Left renal cortex interstitium (tissue), 4 donors: ENCODE measurements at places on chromosomes 13 and 19.

GRCh38 chr19:51746731-51747130, 4.9 kb downstream of the FPR1 start:
- DNase-seq: no peak

DNA sequence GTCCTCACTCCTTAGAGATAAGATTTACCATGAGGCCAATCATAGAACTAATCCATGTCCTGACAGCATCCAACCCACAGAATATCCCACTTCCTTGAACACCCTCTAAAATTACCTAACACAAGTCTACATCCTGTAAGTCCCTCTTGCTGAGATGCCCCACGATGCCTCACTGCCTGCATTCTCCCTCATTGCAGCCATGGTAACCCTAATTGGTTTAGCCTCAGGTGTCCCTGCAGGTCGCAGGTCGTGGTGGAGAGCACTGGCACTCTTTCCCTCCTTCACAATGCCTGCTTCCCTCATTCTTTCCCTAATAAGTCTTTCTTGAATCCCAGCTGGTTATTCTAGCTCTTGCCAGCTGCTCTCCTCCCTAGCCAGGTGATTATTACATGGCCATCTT, 35.3 kb upstream of the MYO16 start:
- no peak for DNase-seq

DNA sequence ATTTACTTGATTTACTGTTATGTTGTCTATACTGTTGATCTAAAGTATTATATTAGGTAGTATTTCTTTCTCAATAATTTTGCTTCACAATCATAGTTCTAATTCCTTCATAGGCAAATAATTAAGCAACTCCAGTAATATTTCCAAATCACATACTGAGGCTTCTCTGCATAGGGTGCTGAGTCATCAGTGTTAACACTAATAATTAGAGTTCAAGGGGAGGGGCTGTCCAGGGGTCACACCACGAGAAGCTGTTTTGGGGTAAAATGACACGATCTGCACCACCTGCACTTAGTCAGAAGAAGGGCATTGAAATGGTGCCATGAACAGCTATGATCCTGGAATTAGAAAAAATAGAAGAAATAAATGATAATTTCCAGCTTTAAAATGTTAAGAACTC, 1230.9 kb upstream of the SLC10A2 start:
- no peak for DNase-seq

- DNase-seq: no peak
These were observed 1.2 kb downstream of the NUDT15 start for GRCh38 chr13:48038761-48039160.

DNA sequence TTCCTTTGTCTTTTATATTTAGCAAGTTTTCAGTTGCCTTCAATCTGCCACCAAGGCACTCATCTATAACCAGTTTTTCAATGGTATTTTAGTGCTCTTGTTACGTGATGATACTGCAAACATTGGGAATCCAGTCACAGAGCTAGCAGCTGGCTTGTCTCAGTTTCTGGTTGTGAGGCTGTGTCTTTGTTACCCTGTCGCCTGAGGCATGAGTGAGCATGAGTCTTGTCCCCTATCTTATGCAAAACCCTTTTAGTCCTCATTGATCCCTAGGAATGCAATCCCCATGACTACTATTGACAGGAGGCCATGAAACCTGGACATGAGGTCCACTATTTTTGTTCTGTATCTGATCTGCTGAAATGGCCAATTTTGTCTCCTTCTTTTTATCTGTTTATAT, 391.0 kb downstream of the LMO7 start:
- DNase-seq: no peak

DNA sequence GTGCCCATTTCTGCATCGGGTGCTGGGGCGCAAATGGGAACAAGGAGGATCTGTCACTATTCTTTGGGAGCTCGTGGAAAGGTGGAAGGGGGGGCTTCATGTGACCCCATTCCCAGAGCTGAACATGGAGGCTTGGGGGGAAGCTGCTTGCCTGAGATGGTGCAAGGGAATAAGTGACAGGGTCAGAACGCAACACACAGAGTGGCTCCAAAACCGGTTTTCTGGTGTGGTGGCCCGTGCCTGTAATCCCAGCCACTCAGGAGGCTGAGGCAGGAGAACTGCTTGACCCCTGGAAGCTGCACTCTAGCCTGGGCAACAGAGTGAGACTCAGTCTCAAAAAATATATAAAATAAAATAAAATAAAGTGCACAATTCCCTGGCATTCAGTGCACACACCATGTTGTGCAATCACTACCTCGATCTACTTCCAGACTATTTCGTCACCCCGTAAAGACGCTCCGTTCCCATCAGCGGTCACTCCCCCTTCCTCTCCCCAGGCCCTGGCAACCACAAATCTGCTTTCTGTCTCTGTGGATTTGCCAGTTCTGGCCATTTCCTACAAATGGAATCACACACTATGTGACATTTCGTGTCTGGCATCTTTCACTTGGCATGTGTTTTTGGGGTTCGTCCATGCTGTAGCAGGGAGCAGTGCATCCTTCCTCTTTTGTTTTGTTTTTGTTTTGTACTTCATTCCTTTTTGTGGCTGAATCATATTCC, 18.2 kb upstream of the COMP start:
- no peak for DNase-seq

DNA sequence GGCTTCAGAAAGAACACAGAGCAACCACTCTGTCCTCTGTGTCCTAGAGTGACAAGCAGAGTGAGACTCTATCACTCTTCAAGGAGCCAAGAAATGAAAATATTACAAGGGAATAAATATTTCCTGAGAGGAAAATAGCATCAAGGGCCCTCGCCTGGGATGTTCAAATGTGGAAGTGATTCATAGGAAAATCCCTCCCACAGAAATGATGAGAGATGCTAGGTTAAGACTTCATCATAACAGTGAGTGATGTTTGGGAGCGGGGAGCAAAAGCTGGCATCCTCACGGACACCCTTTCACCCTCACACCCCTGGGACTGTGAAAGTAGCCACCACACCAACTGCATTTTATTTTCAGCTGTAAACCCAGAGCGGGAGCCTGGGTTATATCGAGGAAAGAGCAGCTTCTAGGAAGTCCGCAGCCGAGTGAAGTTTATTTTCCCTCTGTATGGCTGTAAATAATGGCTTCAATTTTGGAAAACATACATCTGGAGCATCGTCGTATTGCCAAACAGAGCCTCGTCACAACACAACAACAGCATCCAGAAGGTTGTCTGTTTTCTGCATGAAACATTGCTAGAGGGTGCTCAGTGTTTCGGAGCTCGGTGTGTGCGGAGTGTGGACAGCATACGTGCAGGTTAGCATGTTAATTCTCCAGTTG, 54.8 kb downstream of the DLEU7 start:
- DNase-seq: no peak
